Mesenteric fat pad (tissue), 1 donor: ENCODE measurements at places on chromosomes 3 and 15. TPM values are rescaled to one million over a fixed set of nuclear protein-coding genes. Genes with fewer than 3 reads are reported as not detected.

Gene RTP1
- total RNA-seq = not detected

Gene FBXO40
- total RNA-seq = 0.13 TPM

Gene TSC22D2
- total RNA-seq = 41.5 TPM

Gene FEZF2
- not detected for total RNA-seq

Gene RBPMS2
- 24.5 TPM for total RNA-seq

Gene SCN11A
- total RNA-seq = 0.32 TPM

Gene ROBO2
- 1.8 TPM for total RNA-seq

Gene CFAP100
- not detected for total RNA-seq

Gene CCNDBP1
- 56.3 TPM for total RNA-seq

Gene BTLA
- 0.64 TPM for total RNA-seq

DNA sequence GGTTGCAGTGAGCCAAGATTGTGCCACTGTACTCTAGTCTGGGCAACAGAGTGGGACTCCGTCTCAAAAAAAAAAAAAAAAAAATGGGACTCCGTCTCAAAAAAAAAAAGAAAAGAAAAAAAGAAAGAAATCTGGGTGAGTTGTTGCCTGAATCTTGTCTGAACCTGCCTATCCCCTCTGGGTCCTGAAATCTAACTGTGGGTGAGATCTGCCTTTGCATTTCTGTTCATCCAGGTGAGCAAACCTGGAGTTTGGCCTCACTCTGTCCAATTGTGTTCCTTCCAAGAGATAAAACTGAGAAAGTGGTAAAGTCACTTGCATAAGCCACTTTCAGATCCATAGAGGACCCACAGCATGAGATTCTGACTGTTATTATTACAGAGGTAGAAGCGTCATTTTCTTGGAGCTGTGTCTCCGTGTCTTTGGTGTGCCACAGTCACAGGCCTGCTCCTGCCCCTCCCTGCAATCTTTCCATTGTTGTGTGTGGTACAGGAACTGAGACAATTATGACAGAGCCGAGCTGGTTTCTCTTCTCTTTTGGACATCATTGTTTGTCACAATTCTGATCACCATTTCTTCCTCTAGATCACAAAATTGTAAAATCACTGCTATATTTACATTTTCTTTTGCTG is 235.9 kb downstream of the LPP start:
- no peak for DNase-seq

DNA sequence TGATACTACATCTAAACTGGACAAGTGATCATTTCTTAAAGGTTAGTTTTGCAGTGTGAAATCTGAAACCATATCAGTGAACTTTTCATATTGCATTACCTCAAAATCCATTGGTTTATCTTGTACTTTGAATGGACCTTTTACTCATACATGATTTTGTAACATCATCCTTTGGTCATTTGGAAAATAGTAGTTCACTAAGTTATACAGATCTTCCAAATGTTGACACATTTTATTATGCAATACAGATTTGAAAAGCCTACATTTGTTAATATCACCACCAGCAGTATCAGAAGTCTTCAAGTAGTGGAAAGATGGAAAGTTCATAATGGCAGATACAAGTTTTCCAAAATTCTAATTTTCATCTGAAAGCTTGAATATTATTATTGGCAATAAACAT is 64.0 kb upstream of the CDV3 start:
- no peak for DNase-seq

DNA sequence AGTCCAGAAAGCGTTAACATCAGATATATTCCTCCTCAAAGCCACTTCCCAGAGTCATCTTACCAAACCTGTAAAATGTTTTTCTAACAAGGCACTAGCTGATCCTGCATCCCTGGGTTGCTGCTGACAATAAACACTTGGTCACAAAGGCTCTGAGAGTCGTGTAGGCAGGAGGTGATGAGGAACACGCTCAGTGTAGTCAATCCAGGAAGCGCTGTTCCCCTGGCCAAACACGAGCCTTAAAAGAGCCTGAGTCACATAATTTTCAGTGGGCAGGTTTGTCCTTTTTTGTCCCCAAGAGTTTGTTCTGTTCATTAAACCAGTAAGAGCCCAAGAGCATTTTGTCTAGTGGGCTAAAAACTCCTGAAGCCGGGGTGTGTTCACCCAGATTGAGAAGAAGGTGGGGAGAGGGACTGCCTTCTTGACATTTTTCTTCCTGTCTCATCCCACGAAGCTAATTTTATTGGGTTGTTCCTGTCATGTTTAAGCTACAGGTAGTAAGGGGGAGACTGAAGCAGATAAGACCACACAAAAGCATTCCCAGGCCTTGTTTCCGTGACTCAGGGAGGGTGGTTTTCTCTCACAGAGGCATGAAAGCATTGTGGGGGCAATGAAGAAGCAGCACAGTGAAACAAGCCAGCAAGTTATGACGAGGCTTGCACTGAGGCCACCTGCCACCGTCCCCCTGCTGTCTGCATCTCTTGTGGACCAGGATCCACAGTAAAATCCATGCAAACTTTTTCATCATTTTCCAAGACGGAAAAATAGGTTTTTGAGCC is 73.7 kb downstream of the FOXB1 start:
- no peak for DNase-seq

DNA sequence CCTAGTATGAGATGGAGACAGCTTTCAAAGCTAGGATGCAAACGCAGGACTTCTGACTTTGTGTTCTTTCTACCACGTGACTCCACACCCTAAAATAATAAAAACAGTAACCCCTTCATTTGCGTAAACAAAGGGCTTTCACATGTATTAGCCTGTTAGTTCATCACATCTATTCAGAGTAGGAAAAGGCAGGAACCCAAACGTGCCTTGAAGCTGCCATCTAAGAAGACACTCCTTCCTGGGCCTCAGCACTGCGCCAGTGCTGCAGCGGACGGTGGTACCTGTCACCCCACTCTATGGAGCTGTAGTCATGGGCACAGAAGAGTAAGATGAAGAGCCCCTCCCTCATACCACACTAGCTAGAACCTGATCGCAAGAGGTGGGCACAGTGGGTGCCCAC is 34.3 kb downstream of the PLD1 start:
- no peak for DNase-seq

GRCh38 chr15:37891766-37892368 is 42.6 kb upstream of the TMCO5A start:
- no peak for DNase-seq

DNA sequence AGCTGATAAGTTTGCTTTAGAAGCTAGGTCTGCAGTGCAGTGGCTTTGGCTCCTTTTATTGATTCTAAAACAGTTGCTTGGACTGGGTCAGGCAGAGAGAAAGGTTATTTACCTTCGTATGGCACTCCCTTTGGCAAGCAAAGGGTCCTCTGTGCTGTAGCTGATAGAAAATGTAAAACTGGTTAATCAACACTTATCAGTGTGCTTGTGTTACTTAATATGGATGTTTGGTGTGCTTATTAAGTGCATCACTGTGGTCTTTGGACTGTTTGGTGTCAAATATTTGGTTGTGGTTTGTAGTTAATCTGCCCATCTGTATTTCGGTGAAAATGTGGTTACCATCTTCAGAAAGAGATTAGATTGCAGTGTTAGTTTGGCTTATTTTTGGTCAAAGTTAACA is 16.0 kb downstream of the UBE2E2 start:
- DNase-seq = no peak

DNA sequence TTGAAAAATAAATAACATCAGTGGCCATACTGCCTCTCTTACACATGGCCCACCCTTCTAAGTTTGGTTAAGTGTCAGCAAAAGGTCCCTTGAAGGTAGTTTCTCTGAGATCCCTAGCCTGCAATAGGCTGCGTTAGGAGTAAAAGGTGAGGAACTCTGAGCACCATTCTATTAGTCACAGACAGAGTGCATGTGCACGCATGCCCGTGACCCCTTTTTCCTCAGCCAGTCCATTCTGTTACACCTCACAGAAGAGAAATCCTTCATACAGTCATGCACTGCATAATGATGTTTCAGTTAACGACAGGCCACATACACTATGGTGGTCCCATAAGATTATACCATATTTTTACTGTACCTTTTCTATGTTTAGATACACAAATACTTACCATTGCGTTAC is 12.5 kb downstream of the RCCD1 start:
- DNase-seq = no peak

DNA sequence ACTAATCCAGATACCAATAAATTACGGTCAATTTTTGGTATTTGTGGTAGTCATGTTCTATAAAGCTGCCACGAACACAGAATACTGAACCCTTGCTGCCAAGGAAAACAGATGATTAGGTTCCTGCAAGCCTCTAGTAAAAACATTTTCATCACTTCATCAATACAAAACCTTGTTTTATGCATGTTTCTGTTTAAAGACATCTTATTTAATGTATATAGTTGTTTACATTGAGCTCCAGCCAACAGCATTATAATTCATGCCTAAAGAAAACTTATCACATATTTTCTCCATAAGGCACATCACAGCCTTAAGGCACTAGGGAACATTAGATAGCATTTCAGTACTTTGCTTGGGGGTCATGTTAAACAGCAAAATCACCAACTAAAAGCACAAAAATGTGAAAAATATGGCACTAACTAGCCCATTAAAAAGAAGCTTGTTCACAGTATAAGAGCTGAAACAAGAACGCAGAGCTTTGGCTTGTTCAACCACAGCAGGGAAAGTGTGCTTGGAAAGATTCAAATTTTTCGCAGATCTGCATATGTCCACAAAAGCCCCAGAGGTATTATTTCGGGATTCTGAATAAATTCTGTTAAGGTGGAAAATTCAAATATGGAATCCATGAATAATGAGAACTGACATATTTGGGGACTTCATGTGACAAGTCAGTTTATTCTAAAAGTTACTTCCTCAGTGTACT is 27.7 kb downstream of the POLQ start:
- DNase-seq = no peak

DNA sequence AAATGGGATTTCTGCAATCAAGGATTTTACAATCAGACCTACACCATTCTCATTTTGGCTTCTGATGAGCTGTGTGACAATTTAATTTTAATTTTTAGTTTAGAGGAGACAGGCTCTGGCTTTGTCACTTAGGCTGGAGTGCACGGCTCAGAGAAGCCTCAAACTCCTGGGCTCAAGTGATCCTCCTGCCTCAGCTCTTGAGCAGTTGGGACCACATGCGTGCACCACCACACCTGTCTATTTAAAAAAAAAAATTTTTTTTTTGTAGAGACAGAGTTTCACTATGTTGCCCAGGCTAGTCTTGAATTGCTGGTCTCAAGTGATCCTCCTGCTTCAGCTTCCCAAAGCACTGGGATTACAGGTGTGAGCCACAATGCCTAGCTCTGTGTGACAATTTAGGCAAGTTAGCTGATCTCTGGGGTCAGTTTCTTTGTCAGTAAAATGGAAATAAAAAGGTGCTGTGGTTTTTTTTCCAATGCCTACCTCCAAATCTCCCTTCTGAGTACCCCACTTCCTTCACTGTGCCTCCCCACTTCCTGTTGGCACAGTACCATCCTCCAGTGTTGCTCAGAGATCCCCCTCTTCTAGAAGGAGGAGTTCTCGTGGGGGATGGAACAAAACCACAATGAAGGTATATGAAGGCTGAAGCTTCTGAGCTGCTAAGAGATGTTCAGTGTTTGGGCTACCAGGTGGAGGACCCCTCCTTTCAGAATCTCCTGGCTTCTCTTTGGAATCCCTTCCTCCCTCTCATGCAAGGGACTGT is 54.1 kb upstream of the GSK3B start:
- no peak for DNase-seq

GRCh38 chr3:139312959-139313358 is 30.9 kb upstream of the MRPS22 start:
- peak; percentile 65 for DNase-seq

- DNase-seq = no peak
Measured at GRCh38 chr15:81981908-81982307, 63.9 kb downstream of the MEX3B start.

- DNase-seq = peak; percentile 88
Measured at GRCh38 chr3:127406309-127407025, 118.6 kb upstream of the PRR20G start.

DNA sequence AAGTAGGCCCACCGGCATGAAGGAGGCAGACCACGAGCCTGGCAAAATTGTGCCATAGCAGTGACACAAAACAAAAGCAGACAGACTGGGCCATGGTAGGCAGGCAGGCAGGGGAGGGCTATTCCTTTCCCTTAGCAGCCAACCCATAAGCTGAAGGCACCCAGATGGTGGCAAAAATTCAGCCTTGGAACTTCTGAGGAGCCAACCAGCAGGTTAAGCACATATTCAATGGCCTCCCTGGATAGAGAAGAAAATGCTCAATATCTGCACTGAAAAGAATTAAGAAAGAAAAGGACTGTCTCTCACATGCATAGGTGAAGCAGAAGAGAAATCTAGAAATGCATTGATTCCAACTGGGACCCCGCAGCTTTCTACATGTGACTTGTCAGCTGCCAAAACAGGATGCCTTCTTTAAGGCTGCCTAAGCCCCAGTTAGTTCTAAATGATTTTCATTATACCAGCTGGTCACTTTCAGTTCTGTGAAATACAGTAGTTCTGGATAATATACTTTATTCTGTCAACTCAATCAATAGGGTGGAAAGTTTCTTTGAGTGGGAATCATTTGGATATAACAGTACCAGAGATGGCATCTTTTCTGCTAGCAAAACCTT is 2.7 kb downstream of the PRICKLE2 start:
- no peak for DNase-seq

DNA sequence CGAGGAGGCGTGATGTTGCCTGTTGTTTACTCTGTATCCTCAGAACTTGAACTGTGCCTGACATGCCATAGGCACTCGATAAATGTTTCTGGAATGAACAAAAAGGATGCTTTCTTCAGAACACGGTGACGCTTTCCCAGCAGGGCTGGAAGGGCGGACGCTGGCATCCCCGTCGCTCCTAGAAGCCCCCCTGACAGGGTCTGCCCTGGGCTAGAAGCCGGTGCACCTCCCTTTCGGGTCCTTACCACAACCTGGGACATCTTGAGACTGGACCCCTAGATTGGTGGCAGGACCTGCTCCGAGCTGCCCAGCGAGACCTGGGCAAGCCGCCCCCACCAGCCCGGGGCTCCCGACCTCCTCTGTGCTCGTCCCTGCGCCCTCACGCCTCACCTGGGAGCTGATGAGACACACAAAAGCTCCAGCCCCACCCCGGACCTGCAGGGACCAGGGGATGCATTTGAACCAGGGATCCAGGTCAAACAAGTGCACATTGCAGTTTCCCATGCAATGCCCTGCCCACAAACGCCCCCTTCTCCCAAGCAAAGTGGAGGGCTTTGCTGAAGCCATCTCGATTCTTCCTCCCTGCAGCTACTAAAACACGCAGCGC is 131.2 kb upstream of the MEF2A start:
- peak; percentile 55 for DNase-seq
